ENCODE measurements at places on chromosomes 5 and 9.

DNA sequence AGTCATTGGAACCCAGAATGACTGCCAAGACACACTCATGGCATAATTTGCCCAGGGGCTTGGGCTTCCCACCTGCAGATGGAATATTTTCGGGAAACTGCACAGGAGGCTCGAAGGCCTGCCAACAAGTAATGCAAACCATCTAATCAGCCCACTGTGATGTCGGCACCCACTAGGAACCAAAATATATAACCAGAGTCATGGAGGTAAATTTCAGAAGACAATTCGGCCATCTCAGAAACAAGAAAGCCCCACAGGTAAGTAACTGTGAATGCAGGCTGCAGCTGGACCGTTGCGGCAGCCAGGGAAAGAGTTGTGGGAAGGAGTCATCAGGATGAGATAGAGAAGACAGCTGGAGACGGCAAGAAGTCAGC lies 264.4 kb downstream of the SYK start:
- no peak for DNase-seq

- no peak for DNase-seq
These were observed 112.3 kb downstream of the GCNT1 start for GRCh38 chr9:76571288-76571687.

GRCh38 chr9:5876026-5876425 lies 14.7 kb upstream of the MLANA start:
- no peak for DNase-seq

- DNase-seq: no peak
These were observed 91.1 kb upstream of the STARD4 start for GRCh38 chr5:111603446-111603827.

DNA sequence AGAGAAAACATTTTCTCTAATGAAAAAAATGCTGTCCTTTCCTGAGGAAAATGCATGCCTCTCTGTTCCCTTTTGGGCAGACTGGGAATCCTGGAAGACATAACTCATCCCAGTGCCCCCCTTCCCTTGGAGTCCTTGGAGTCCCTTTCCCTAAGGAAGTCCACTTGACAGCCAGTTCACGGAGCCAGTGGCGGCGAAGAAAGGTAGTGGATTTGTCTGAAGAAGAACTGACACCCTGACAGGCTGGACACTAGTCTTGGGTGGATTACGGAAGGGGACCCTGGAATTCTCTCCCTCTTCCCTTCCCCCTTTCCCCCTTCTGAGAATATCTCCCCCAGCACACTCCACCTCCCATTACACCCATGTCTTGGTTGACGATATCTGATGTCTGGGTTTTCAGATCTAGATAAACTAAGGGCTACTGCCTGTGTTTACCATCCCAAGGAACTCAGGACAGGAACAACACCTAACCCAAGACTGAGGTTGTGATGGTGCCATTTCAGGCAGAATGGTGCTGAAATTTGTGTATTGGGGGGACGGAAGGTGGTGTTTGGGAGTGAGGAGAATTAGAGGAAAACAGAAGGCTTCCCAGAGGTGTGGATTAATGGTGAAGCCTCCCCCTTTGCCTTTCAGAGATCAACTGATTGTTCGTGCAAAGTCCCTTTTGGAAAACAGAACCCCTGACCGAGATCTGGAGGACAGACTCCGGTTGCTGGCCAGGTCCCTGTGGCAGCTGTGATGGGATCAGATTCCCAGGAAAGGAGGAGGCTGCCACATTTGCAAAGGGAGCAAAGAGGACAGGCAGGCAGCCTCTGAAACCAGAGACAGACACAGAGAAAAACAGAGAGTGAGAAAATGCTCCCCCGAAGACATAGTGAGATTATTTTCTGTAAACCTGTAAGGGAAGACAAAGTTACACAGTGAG lies 704 bp downstream of the SPARC start:
- no peak for DNase-seq

- no peak for DNase-seq
These were observed 109.8 kb upstream of the NFIL3 start for GRCh38 chr9:91533382-91533781.

- DNase-seq: peak; percentile 13
These were observed 215.6 kb downstream of the ROR2 start for GRCh38 chr9:91734371-91734981.

DNA sequence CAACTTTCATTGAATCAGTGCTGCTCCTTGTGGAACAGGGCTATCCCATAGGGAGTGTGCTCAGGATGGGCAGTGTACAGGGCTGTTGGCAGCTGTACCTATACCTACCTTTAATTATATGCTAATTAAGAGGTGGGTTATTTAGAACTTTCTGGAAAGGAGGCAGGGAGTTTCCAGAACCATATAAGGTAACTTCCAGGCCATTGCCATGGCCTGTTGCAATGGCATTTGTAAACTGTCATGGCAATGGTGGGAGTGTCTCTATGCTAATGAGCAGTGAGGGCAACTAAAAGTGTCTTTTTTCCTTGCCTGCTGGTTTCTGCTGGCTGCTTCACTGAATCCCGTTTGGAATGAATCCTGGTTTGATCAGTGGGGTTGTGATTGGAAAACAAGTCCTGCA lies 2.3 kb upstream of the ARHGAP26 start:
- DNase-seq: no peak

- DNase-seq: no peak
These were observed 63.3 kb upstream of the DAPK1 start for GRCh38 chr9:87434366-87434765.

DNA sequence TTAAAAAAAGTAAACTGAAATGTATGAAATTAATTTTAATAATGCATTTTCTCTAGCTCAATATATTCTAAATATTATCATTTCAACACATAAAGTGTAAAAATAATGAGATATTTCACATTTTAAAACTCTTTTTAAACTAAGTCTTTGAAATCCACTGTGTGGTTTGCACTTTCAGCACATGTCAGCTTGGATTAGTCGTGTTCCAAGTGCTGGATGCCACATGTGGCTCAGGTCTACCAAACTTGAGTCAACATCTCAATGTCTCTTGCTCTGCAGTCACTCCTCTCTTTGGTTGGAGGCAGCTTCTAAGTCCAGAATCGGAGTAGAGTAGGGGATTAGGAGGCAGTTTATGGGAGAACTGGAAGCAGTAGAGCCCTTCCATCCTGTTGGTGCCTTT lies 173.7 kb upstream of the ANKRD55 start:
- no peak for DNase-seq

- DNase-seq: no peak
These were observed 42.0 kb downstream of the SREK1 start for GRCh38 chr5:66186108-66186507.

DNA sequence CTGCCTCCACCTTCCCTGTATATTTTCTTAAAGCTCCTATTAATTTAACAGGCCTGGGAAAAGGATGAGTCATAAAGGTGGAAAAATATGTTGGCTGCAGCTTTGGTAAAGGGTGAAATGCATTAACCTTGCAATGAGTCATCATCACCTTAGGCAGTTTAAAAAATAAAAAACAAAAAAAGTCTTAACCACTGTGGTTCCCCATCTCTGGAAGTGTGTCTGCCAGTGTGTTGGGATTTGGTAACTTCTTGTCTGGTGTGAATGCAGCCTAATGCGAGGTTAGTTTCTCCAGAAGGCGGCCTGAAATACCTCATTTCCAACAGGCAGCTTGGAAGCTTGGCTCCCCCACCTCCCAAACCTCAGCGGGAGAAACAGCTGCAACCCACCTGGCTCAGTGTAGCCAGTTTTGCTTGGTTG lies 265.3 kb upstream of the GAS1 start:
- DNase-seq: no peak

GRCh38 chr5:68464424-68464823 lies 248.9 kb downstream of the PIK3R1 start:
- peak; percentile 4 for DNase-seq

DNA sequence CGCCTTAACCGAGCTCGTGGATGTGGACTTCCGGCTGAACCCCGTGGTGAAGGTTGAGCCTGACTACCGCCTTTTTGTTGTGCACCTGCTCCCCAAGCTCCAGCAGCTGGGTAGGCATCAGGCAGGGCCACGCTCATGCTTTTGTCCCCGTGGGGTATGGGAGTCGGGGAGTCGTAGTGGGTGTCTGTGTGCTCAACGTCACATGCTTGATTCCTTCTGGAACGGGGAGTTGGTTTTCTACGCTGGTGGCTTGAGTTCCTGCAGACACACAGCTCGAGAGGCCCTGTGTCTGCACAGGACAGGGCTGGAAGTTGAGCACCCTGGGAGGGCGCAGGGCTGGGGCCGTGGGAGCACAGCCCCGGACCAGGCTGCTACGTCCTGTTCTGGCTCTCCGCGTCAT lies 8.0 kb downstream of the CEP72 start:
- no peak for DNase-seq

DNA sequence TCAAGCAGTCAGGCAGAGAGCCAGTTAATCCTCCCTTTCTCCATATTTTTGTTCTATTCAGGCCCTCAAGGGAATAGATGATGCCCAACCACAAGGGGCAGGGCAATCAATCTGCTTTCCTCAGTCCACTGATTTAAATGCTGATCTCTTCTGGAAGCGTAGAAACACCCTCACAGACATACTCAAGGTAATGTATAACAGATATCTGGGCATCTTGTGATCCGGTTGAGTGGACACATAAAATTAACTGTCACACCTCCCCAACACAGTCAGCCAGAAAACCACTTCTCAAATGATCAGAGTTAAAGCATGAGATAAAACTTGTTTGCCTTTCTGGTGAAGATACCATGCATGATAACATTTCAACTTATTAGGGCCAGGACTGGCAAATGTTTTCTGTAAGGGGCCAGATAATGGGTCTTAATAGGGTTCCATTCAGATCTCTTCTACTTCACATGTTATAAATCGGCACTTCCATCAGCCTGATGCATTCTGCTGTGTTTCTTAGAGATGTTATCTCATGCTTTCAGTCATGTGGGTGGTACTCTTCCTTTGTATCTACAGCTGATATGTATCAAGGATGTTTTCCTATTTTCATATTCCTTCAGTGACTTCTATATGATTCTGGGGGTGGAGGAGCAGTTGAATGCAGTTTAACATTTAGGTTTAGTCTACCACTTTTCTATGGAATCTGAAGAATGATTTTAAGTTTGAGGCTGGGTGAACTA lies 58.9 kb upstream of the CNTLN start:
- no peak for DNase-seq

- DNase-seq: no peak
These were observed 182.5 kb downstream of the FRMD3 start for GRCh38 chr9:83355729-83356151.

- no peak for DNase-seq
These were observed 53.6 kb downstream of the ASS1 start for GRCh38 chr9:130498298-130498917.

- DNase-seq: no peak
These were observed 13.1 kb downstream of the TRIO start for GRCh38 chr5:14156290-14156649.

DNA sequence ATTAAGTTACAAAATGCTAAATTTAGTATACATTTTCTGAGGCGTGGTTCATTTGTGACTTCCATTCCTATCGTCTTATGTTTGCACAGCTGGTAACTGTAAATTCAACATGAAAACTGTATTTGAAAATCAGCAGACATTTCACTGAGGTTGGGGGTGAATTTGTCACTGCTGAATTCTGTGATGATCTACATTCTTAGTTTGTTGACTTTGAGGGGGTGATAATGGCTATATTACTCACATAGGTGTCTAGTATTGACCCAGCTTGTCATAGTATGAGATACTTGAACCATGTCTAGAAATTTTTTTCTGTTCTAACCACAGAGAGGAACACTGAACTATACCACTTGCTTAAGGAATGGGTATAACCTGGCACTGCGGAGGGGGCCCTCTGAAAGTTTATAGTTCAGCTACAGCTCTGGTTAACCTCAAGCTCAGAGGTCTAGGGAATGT lies 313.3 kb downstream of the PIK3R1 start:
- DNase-seq: no peak

DNA sequence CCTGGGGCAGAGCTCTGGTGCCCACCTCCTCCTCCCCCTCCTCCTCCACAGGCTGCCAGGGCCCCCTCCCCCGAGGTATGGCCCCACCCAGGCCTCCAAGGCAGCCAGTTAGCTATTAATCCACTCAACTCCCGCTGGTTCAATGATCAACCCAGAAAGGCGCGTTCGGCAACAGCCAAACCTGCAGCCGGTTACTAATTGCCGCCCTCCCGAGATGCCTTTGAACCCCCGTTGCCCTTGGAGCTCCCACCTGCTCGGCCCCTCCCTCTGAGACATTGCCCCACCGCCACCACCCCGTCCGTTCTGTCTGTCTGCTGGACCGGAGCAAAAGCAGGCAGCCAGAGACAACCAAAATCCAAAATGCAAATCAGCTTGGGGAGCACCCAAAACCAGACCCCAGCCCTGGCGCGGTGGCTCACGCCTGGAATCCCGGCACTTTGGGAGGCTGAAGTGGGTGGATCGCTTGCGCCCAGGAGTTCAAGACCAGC lies 25.8 kb downstream of the NOTCH1 start:
- no peak for DNase-seq

DNA sequence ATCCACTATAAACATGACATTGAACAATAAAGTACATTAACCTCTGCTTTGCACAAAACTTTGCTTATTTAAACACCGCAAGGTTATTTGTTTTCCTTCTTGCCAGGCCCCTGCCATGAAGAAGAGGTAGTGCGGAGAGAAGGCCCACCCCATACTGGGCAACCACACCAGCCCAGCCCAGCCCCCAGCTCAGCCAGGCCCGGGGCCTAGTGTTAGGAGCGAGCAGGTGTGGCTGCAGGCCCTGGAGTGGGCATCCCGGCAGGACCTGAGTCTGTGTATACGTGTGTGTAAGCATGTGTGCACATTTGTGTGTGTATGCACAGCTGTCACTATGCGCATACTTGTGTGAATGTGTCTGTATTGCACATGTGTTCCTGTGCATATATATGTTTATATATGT lies 90.4 kb upstream of the MVB12B start:
- no peak for DNase-seq

GRCh38 chr5:77086689-77087483 lies at the start of gene ZBED3:
Gene ZBED3, minus strand, starts transcription at chr5:77087285. Its CDS starts 9,407 bp downstream, at chr5:77077878.
- no peak for DNase-seq

DNA sequence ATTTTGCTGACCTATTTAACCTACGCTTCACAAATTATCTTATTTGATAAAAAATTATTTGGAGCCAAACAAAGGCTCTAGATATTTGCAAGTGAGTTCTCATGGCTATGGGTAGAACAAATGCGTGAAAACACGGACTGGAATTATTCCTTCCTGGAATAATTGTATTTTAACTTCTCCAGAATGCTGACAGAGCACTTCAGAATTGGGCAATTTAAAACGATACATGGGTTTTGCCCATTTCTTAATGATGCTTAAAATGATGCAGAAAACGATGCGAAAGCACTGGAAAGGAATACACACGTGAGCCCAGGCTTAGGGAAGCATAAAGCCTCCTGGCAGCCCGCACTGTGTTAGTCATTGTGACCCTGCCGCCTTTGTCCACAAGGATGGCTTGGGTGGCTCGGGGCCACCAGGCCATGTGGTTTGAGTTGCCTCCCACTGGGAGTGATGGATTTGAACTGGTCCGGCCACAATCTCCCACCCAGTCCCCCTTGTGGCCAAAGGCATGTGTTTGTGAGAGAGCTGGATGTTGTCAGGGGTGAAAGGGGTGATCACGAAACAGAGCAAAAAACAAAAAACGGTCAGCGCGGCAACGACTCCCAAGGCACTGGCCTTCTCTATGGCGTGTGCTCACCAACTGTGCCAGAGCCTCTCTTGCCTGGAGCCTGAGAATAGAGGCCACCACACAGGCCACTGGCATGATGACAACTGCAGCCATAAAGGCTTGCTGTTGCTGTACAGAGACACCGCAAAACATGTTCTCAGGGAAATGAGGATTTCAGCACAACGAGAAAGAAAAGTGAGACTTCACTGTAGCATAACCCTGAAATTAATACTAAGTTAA lies 234.2 kb upstream of the ADAMTS16 start:
- DNase-seq: no peak

Data from effector memory CD4-positive, alpha-beta T cell (primary cell).